ENCODE measurements at places on chromosomes 11 and 22.

GRCh38 chr22:34416022-34416860 is 496.0 kb upstream of the LARGE1 start:
- DNase-seq = no peak

- DNase-seq = no peak
Observed at GRCh38 chr11:95487391-95487790, 256.4 kb upstream of the SESN3 start.

DNA sequence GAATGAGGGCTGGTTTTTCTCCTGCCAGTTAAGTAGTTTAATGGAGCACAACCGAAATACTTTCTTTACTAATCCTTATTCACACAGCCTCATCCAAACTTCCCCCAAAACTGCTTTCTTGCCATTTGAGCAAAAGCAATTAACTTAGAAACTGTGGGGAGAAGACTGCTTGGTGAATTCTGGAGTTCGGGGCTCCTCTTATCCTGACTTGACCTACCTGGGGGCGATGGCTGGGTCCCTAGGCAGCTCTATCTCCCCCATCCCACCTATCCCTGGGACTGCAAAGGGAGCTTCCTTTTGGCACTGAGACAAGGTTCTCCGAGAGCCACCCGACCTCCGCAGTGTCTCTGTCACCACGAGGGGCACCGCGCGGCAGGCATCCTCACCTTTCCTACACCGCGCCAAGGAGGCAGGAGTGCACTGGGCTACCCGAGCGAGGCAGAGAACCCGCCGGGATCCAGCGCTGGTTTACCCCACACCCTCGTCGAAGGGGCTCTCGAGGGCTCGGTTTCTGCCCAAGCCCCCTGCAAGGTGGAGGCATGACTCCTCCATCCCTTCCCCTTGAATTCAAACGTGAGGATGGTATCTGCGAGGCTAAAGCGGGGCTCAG is 759 bp downstream of the DESI1 start:
- no peak for DNase-seq

DNA sequence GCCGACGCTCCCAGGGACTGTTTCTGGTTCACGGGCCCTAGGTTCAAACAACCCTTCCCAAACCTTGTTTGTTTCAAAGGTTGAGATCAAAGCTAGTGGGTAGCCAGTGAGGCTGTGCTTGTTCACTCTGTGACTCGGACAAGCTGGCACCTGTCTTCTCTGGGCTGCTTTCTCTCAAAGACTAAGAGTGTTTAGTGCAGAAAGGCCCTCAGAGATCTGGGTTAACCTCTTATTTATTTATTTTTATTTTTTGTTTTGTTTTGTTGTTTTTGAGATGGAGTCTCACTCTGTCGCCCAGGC is 13.0 kb upstream of the MALAT1 start:
- no peak for DNase-seq

GRCh38 chr11:91263496-91264365 is 960.9 kb upstream of the FAT3 start:
- DNase-seq = no peak

DNA sequence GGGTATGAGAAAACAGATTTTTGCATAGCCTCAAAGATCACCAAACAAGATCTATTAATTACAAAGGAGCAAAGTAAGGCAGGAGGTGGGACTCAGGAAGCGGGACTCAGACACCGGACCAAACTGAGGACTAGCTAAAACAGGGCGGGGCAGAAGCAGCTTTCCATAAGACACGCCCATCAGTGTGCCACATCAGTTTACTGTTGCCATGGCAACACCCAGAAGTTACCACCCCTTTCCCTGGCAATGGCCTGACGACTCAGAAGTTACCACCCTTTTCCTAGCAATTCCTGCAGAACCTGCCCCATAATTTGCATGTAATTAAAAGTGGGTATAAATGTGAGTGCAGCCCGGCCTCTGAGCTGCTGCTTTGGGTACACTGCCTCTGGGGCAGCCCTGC is 173.9 kb downstream of the SHANK2 start:
- DNase-seq = no peak

- no peak for DNase-seq
Observed at GRCh38 chr11:76008474-76008873, 193.5 kb downstream of the UVRAG start.

Measured in thoracic aorta (tissue), 2 donors.